ENCODE measurements at places on chromosomes 2 and 18. TPM values are rescaled to one million over a fixed set of nuclear protein-coding genes. Genes with fewer than 3 reads are reported as not detected.

- H3K4me1 ChIP-seq, result no peaks in the 10 kb centered on the region
- H3K27ac ChIP-seq, result no peak overlapping the region
- no peaks in the 10 kb centered on the region for H3K27me3 ChIP-seq
- peaks cover 68% of the 10 kb centered on the region for H3K36me3 ChIP-seq
Observed at GRCh38 chr2:230447455-230448451, 31.8 kb downstream of the SP100 start.

- H3K4me1 ChIP-seq, result peaks cover 6% of the 10 kb centered on the region
- no peaks in the 10 kb centered on the region for H3K36me3 ChIP-seq
- no peak overlapping the region for H3K4me3 ChIP-seq
- DNase-seq, result no peak
- H3K27ac ChIP-seq, result no peak overlapping the region
Observed at GRCh38 chr2:158095269-158095668, 6.4 kb upstream of the UPP2 start.

GRCh38 chr18:58239879-58240278 lies 195.9 kb downstream of the NEDD4L start:
- H3K27ac ChIP-seq, result peak overlapping the region; percentile 27
- peaks cover 11% of the 10 kb centered on the region for H3K4me1 ChIP-seq
- H3K27me3 ChIP-seq, result no peaks in the 10 kb centered on the region
- H3K36me3 ChIP-seq, result peaks cover 11% of the 10 kb centered on the region
- H3K4me3 ChIP-seq, result no peak overlapping the region

OXER1 gene
- total RNA-seq, result not detected

GRCh38 chr2:174846218-174846617 lies 81.9 kb upstream of the CHRNA1 start:
- H3K27me3 ChIP-seq, result no peaks in the 10 kb centered on the region
- peaks cover 35% of the 10 kb centered on the region for H3K4me1 ChIP-seq
- H3K4me3 ChIP-seq, result peak overlapping the region; percentile 76
- DNase-seq, result peak; percentile 25

DNA sequence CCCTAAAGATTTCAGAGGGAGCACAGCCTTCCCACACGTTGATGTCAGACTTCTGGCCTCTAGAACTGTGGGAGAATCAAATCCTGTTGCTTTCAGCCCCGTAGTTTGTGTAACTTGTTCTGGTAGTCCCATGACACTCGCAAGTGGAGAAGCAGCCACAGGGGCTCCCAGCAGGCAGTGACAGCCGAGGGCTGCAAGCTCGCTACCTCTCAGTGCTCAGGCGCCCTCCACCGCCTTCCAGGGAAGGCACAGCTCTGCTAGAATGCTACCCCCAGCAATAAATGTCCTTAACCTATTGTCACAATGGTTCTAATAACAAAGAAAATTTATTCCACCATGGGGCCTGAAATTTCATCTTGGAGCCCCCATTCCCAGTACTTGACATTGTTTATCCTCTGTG lies 143.1 kb upstream of the ZNF236 start:
- no peak overlapping the region for H3K27ac ChIP-seq
- no peaks in the 10 kb centered on the region for H3K27me3 ChIP-seq
- DNase-seq, result no peak

NAT8 gene
- not detected for total RNA-seq

DNA sequence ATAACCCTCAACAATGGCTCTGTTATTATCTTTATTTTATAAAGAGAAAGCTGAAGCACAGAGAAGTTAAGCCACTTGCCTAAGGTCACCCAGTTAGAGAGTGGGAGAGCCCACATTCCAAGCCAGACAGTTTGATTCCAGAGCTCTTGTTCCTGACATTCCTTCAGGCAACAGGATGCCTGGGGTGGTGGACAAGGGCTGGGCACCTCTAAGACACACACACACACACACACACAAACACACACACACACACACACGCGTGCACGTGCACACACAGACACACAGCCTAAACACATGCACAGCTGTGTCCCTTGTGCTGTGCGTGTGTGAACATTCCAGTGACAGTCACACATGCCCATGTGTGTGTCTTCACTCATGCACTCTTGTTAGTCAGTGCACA lies 26.4 kb downstream of the CELF4 start:
- no peaks in the 10 kb centered on the region for H3K36me3 ChIP-seq
- no peak for DNase-seq
- H3K4me3 ChIP-seq, result no peak overlapping the region

ALPP gene
- 0.35 TPM for total RNA-seq

- H3K4me3 ChIP-seq, result no peak overlapping the region
- no peaks in the 10 kb centered on the region for H3K4me1 ChIP-seq
- no peak for DNase-seq
- H3K27me3 ChIP-seq, result no peaks in the 10 kb centered on the region
- no peak overlapping the region for H3K27ac ChIP-seq
- H3K36me3 ChIP-seq, result no peaks in the 10 kb centered on the region
Observed at GRCh38 chr2:69221960-69222751, 164.9 kb downstream of the GFPT1 start.

- H3K27ac ChIP-seq, result peak overlapping the region; percentile 57
- DNase-seq, result peak; percentile 24
- H3K4me3 ChIP-seq, result no peak overlapping the region
- H3K27me3 ChIP-seq, result no peaks in the 10 kb centered on the region
Observed at GRCh38 chr18:12079491-12080237, 14.0 kb upstream of the ANKRD62 start.

DNA sequence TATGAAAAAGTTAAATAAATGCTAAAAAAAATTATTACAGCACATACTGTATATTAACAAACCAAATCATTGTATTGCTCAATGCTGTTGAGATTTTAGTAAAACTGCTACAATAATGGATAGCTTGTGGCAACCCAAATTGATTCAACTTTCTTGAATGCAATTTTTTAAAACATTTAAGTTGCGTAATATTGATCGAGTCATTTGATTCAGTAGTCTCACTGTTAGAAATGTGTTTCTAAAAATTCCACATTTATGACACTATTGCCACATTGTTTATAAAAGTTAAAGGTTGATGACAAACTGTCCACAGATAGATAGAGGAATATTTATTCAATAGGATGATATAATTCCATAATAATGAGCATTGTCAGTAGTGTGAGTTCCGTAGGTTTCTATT lies 640.7 kb upstream of the CRIM1 start:
- H3K27ac ChIP-seq, result no peak overlapping the region
- H3K27me3 ChIP-seq, result peaks cover 83% of the 10 kb centered on the region
- DNase-seq, result no peak
- no peaks in the 10 kb centered on the region for H3K36me3 ChIP-seq
- no peak overlapping the region for H3K4me3 ChIP-seq

- no peaks in the 10 kb centered on the region for H3K4me1 ChIP-seq
- no peak for DNase-seq
- H3K27ac ChIP-seq, result no peak overlapping the region
- H3K27me3 ChIP-seq, result no peaks in the 10 kb centered on the region
- no peaks in the 10 kb centered on the region for H3K36me3 ChIP-seq
Observed at GRCh38 chr2:52423111-52423510, 1344.5 kb upstream of the CHAC2 start.

DNA sequence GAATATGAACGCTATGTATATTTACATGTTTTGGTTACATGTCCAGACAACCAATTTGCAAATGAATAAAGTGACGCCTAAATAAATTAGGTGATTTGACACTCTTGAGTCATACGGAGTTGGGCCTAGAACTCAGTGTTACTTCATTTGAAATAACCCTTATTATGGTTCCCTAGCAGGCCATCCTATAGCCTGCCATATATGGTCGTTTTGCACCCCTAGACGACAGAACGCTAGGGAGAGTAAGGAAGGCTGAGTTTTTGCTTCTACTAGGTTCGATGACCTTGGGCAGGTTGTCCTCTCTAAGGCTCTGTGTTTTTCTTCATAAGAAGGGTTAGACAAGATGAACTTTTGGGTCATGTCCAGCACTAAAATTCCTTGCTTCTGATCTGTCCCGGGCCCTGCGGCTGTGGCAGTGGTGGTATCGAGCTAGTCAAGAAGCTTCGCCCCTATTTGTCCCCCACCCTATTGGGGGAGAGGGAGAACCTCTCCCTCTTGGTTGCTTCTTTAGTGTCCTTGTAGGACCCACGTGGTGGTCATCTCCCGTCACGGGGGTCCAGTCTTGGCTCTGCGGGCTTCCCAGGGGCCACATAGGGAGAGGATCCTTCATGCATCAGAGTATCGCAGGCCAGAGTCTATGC lies 574 bp upstream of the EML4 start:
- no peaks in the 10 kb centered on the region for H3K4me1 ChIP-seq
- H3K4me3 ChIP-seq, result no peak overlapping the region
- no peak overlapping the region for H3K27ac ChIP-seq

CRYGC gene
- total RNA-seq, result not detected

- no peak overlapping the region for H3K4me3 ChIP-seq
- H3K36me3 ChIP-seq, result no peaks in the 10 kb centered on the region
- H3K4me1 ChIP-seq, result no peaks in the 10 kb centered on the region
- no peak overlapping the region for H3K27ac ChIP-seq
Observed at GRCh38 chr2:48677450-48677849, 59.8 kb downstream of the GTF2A1L start.

ALKAL2 gene
- total RNA-seq, result not detected

- H3K4me3 ChIP-seq, result no peak overlapping the region
- no peaks in the 10 kb centered on the region for H3K36me3 ChIP-seq
- no peaks in the 10 kb centered on the region for H3K27me3 ChIP-seq
- DNase-seq, result no peak
Observed at GRCh38 chr2:102061962-102062795, 70.4 kb downstream of the IL1R2 start.

GRCh38 chr2:9780368-9781130 lies 62.7 kb upstream of the TAF1B start:
- peak; percentile 57 for DNase-seq
- H3K27ac ChIP-seq, result peak overlapping the region; percentile 85
- H3K27me3 ChIP-seq, result no peaks in the 10 kb centered on the region
- no peak overlapping the region for H3K4me3 ChIP-seq

KYNU gene
- 143 TPM for total RNA-seq

DNA sequence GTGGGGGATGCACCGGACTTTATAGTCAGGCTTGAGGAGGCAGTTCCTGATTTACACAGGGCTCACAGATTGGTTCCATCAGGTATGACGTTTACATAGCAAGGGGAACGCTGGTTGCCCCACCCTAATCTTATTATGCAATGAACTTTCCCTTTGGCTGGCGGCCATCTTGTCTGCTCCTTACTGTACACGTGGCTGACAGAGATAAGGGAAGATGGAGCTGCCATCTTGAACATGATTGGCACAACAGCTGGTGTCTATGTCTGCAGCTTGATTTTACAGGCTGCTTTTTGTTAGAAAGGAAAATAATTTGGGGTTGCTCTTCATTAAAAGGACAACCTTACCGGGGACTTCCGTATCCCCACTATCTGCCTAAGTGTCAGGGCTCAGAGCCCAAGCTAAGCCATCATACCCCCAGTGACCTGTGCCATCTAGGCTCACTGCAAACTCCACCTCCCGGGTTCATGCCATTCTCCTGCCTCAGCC lies 33.5 kb upstream of the ATG16L1 start:
- H3K36me3 ChIP-seq, result no peaks in the 10 kb centered on the region
- no peak overlapping the region for H3K4me3 ChIP-seq
- no peak overlapping the region for H3K27ac ChIP-seq
- no peaks in the 10 kb centered on the region for H3K27me3 ChIP-seq
- peak; percentile 39 for DNase-seq
- peaks cover 2% of the 10 kb centered on the region for H3K4me1 ChIP-seq

DNA sequence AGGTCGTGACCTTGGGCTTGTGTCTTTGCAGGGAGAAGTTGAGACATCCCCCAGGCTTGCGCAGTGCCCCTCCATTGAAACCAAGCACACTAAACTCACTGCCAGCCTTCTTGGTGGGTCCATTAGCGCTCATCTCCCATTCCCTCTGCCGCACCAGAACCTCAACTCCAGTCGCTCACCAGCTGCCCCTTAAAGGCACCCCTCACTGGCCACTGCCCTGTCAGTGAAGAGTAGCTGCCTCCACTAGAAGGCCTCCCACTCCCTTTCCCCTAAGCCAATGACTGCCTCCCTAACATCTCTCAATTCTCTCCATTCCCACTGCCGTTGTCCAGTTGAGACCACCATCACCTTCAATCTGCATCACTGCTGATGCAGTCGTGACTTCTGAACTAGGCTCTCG lies 114.8 kb upstream of the EPC2 start:
- H3K27ac ChIP-seq, result no peak overlapping the region
- peaks cover 9% of the 10 kb centered on the region for H3K36me3 ChIP-seq
- no peaks in the 10 kb centered on the region for H3K27me3 ChIP-seq
- no peaks in the 10 kb centered on the region for H3K4me1 ChIP-seq

DNA sequence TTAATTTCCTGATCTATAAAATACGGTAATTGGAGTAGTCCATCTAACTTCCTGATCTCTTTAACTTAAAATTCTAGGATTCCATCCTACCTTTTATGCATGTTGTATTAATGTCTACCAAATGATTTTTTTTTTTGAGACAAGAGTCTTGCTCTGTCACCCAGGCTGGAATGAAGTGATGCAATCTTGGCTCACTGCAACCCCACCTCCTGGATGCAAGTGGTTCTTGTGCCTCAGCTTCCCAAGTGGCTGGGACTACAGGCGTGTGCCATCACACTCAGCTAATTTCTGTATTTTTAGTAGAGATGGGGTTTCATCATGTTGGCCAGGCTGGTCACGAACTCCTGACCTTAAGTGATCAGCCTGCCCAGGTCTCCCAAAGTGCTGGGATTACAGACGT lies 47.8 kb downstream of the CFAP36 start:
- no peaks in the 10 kb centered on the region for H3K27me3 ChIP-seq
- H3K4me1 ChIP-seq, result peaks cover 6% of the 10 kb centered on the region
- DNase-seq, result no peak
- peaks cover 78% of the 10 kb centered on the region for H3K36me3 ChIP-seq
- H3K27ac ChIP-seq, result peak overlapping the region; percentile 67
- no peak overlapping the region for H3K4me3 ChIP-seq

CCDC138 gene
- total RNA-seq, result 3.5 TPM

SCTR gene
- not detected for total RNA-seq

- no peak overlapping the region for H3K4me3 ChIP-seq
- no peak for DNase-seq
- H3K36me3 ChIP-seq, result no peaks in the 10 kb centered on the region
- H3K27me3 ChIP-seq, result no peaks in the 10 kb centered on the region
Observed at GRCh38 chr2:133484784-133485183, 83.5 kb downstream of the NCKAP5 start.

- no peak overlapping the region for H3K4me3 ChIP-seq
- no peak for DNase-seq
- no peaks in the 10 kb centered on the region for H3K27me3 ChIP-seq
- H3K27ac ChIP-seq, result peak overlapping the region; percentile 54
Observed at GRCh38 chr2:37638973-37639372, 32.5 kb downstream of the CDC42EP3 start.

- H3K4me1 ChIP-seq, result peaks cover 6% of the 10 kb centered on the region
- DNase-seq, result no peak
- H3K36me3 ChIP-seq, result peaks cover 7% of the 10 kb centered on the region
- no peak overlapping the region for H3K27ac ChIP-seq
Observed at GRCh38 chr2:216517447-216518225, 19.0 kb downstream of the RPL37A start.

- H3K27me3 ChIP-seq, result no peaks in the 10 kb centered on the region
- H3K36me3 ChIP-seq, result no peaks in the 10 kb centered on the region
- no peak overlapping the region for H3K4me3 ChIP-seq
- no peak overlapping the region for H3K27ac ChIP-seq
- no peaks in the 10 kb centered on the region for H3K4me1 ChIP-seq
Observed at GRCh38 chr2:231907765-231908164, 18.4 kb downstream of the NPPC start.

ASB18 gene
- total RNA-seq, result not detected

GRCh38 chr2:41283079-41283775 lies 764.6 kb upstream of the PKDCC start:
- H3K27me3 ChIP-seq, result peaks cover 60% of the 10 kb centered on the region
- DNase-seq, result peak; percentile 6
- H3K36me3 ChIP-seq, result no peaks in the 10 kb centered on the region
- no peaks in the 10 kb centered on the region for H3K4me1 ChIP-seq
- no peak overlapping the region for H3K4me3 ChIP-seq
- H3K27ac ChIP-seq, result no peak overlapping the region

REG1A gene
- total RNA-seq, result not detected

GRCh38 chr2:96594691-96595152 lies 43.4 kb downstream of the KANSL3 start:
- peaks cover 5% of the 10 kb centered on the region for H3K4me1 ChIP-seq
- no peak for DNase-seq
- H3K27ac ChIP-seq, result no peak overlapping the region
- no peak overlapping the region for H3K4me3 ChIP-seq

CABLES1 gene
- 3.2 TPM for total RNA-seq
